ENCODE measurements at places on chromosomes 7 and 10.

- no peak for DNase-seq
Measured at GRCh38 chr10:32241946-32242345, 105.0 kb downstream of the EPC1 start.

- DNase-seq, result no peak
Measured at GRCh38 chr7:82162289-82162688, 281.3 kb downstream of the CACNA2D1 start.

- DNase-seq, result no peak
Measured at GRCh38 chr7:50412973-50413372, 37.2 kb downstream of the FIGNL1 start.

- DNase-seq, result no peak
Measured at GRCh38 chr10:32210306-32211045, 136.5 kb downstream of the EPC1 start.

GRCh38 chr10:1255118-1255517, 198.9 kb downstream of the WDR37 start:
- DNase-seq, result no peak

GRCh38 chr10:20302033-20302432, 485.8 kb downstream of the PLXDC2 start:
- no peak for DNase-seq
